ENCODE measurements at places on chromosomes 3 and 15. TPM values are rescaled to one million over a fixed set of nuclear protein-coding genes. Genes with fewer than 3 reads are reported as not detected.
A peak's percentile ranks its signal among the peaks of the same experiment; 100 is the strongest.

The DUOX1 gene
- total RNA-seq: not detected

- peak; percentile 37 for DNase-seq
Observed at GRCh38 chr3:17841190-17841828, 98.9 kb upstream of the TBC1D5 start.

- DNase-seq: no peak
Observed at GRCh38 chr3:53618936-53619335, 124.5 kb downstream of the CACNA1D start.

- DNase-seq: no peak
Observed at GRCh38 chr3:122409446-122409845, 6.4 kb downstream of the WDR5B start.

DNA sequence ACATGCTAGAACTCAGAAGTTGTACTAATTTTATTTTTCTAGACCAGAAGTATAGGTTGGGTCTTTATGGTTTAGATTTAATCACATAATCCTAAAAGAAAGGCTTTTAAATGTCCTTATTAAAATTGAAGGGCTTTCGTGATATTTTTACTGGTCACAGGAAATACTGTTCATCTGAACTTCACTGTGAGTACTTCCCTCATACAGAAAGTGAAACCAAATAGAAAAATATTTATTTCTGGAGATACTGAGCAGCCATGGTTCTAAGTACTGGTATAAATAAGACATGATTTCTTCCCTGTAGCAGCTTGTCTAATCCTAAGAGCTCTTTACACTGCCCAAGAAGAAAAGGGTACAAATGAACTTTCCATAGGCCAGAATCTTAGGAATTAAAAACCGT lies 2.0 kb downstream of the SNRK start:
- DNase-seq: peak; percentile 61

DNA sequence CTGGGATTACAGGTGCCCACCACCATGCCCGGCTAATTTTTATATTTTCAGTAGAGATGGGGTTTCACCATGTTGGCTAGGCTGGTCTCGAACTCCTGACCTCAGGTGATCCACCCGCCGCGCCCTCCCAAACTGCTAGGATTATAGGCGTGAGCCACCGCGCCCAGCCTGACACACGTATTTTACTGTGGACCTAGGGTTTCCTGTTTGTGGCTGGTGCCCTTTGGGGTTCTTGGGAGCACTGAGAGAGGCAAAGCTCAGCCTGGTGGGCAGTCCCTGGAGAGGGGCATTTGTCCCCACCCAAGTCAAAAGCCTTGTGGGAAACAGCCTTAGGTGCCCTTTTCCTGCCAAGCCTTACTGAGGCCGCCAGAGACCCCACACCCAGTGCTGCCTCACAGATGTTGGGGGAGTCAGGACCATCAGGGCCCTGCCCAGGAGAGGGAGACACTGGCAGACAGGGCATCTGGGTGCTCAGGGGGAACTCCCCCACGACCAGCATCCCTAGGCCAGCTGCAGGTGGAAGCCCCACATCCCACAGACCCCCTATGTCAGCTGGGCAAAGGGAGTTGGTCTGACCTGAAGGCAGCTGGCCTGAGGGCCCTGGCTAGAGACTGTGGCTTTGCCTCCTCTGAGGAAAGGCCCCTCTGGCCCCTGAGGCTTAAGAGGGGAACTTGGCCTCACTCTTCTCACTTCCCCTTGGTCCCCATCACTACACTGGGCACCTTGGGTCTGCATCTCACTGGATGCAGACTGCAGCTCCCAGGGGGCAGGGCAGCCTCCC lies 35.1 kb downstream of the DNAH1 start:
- DNase-seq: no peak

DNA sequence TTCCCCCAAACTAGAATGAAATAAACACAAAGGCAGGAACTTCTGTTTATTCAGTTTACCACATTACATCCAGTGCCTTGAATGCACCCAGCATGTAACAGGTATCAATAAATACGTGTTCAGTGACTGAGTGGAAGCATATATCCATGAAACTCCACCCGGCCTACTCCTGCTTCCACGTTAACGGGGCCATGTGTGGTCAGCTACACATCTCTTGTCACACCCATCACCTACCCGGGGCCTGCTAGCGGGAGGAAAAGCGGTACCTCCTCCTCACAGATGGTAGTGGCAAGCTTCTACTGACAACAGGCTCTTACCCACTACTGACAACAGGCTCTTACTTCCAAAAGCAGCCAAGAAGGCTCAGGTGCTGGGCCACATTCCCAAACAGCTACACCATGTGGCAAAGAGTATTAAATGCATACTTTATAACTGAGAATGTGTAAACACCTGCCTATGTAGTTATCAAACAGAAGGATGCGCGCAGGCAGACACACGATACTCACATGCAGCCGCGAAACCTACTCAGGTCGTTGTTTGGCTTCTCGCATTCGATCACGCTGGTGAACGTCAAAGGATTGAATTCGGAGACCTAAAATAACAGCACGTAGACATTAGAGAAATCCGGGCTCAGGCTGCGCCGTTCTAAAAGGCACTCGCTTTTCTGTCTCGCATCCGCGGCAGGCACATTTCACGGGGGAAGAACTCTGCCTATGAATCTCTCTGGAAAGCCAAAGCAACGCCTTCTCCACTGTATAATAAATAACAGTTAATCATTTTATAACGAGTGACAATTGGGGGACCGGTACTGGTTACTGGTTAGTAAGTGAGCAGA lies 127.4 kb downstream of the ATP10A start:
- DNase-seq: no peak

DNA sequence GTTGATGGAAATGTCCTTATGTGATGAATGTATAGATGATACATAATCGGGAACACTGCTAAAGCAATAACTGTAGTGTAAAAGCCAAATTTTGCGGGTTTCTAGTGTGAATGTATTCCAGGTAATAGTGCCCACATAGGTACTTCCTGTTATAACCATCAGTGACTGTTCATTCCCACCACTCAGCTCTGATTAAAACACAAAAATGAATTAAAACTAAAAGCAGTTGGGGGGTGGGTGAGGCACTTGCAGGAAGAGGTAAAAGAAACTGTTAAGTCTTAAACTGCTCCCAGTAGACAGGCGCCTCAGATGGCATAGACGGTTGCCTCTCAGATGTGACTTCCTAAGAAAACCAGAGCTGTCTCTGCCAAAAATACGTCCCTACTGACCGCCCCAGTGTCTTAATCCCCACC lies 893 bp upstream of the MTHFS start:
- no peak for DNase-seq

DNA sequence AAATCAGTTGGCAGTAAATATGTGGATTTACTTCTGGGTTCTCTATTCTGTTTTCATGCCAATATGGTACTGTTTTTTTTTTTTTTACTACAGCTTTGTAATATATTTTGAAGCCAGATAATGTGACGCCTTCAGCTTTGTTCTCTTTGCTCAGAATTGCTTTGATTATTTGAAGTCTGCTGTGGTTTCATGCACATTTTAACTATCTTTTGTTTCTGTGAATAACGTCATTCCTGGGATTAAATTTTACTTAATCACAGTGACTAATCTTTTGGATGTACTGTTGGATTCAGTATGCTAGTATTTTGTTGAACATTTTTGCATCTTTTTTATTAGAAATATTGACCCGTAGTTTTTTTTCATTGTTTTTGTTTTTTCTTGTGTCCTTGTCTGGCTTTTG lies 576.5 kb downstream of the ZNF385D start:
- peak; percentile 19 for DNase-seq

DNA sequence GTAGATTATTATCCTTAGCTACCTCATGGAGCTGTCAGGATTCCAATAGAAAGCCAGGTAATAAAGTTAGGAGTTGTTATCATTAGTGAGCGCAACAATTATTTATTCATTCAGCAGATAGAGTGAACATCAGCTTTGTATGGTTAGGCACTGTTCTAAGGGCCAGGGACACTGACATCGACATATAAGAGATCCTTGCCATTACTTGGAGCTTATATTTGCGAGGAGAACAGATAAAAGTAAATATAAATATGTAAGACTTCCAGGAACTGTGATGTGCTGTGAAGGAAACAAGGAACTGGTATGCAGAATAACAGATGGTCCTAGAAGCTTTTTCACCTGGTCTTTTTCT lies 473 bp downstream of the LSM3 start:
- no peak for DNase-seq

The BFSP2 gene
- not detected for total RNA-seq

- no peak for DNase-seq
Observed at GRCh38 chr3:42451116-42451515, 40.7 kb upstream of the LYZL4 start.

GRCh38 chr3:100525753-100526612 lies 33.6 kb downstream of the TMEM45A start:
- peak; percentile 32 for DNase-seq

Data from fibroblast of lung (primary cell).